HEK293T (cell line): ENCODE measurements at places on chromosomes 12 and 14.

- DNase-seq, result no peak
Observed at GRCh38 chr14:52003324-52003723, 14.0 kb downstream of the RTRAF start.

DNA sequence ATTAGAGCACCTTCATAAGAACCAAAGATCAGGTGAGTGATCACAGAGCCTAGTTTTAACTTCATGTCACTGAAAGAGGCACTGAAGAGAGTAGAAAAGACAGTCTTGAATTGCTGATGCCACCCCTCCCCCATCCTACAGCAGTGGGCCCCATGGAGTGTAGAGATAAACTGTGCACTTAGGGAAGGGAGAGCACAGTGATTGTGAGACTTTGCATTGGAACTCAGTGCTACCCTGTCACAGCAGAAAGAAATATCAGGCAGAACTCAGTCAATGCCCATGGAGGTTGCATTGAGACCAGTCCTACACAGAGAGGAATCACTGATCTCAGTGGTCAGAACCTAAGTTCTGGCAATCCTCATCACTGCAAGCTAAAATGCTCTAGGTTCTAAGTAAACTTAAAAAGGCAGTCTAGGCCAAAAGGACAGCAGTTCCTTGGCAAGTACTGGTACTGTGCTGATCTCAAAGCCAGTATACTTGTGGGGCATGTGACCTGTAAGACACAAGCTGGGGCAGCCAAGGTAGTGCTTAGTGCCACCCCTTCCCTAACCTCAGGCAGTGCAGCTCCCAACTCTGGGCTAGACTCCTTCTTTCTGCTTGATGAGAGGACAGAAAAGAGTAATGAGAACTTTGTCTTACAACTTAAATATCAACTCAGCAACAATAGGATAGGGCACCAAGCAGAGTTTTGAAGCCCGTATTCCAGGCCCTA, 94.1 kb downstream of the FSCB start:
- no peak for DNase-seq

DNA sequence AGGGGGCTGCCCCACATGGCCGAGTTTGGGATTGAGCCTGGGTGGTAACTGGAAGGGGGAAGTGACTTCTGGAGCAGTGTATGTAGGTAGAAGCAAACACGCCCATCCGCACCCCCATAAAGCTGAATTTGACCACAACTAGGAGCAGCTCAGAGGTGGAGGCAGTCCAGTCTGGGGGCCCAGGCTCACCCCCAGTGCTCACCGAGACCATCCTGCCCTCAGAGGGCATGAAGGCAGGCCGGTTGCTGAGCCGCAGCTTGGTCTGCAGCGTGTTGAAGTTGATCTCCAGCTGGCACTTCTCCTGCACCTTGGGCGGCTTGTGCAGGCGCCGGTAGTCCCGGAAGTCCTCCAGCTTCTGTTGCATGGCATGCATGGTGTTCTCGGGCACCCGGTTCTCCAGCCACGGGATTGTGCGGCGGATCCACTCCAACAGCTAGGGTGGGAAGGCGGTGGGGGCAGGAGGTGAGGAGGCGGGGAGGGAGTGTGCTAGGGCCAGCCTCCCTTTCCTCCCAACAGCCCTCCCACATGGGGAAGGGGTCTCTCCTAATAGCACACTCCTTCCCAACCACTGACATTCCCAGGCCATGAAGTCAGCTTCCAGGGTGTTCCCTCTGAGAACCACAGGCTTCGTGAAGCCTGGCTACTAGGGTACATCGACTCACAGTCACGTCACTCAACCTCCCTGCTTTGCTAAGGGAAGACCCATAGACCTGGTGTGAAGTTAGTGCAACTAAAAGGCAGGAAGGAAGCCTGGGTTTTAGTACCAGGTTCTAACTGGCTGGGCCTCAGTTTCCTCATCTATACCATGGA, 87.0 kb downstream of the ACTN1 start:
- no peak for DNase-seq

DNA sequence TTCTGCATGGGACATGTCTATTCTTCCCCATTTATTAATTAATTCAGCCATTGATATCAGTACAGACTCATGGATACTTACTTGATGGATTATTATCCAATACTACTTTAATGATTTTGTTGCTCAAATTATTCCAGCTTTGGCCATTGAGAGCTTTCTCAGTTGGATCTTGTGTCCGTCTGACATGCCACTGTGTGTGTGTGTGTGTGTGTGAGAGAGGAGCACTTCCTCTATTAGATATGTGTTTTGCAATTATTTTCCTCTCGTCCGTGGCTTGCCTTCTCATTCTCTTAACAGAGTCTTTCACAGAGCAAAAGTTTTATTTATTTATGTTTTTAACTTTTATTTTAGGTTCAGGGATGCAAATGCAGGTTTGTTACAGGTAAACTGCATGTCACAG, 194.2 kb downstream of the ADGRD1 start:
- no peak for DNase-seq

DNA sequence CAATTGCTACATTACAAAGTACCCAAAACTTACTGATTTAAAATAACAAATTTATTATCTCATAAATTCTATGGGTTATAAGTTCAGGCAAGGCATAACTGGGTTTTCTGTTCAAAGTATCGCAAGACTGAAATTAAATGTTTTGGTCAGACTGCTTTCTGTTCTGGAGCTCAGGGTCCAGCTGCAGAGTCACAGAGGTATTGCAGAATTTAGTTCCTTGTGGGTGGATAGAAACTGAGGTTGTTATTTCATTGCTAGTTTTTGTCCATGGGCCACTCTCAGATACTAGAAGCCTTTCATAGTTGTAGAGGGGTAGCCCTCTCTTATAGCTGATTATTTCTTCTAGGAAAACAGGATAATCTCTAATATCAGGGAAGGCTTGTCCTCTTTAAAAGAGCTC, 467.9 kb downstream of the TRHDE start:
- no peak for DNase-seq

DNA sequence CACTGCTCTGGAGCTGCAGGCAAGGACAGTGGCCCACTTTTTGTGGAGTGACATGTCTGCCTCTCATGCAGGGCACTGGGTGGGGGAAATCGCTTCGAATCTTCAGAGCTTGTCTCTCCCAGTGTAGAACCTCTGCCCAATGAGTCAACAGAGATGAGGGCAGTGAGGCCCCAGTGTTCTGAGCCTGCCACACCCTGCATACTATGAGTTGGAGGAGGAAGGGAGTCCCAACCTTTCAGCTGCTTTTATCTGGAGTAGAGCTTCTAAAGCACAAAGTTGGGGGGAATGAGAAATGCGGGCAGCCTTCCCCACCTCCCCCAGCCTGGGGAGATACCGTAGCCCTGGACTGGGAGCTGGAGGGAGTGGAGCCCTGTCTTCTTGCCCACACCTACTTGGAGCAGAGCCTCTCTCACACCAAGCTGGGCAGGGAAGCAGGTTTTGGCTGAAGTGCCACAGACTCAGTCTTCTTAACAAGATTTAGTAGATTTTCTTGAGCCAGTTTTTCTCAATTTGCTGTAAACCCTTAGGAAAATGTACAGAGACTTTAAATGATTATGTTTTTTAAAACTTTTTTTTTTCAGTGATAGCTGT, 159.1 kb downstream of the ADGRD1 start:
- DNase-seq, result no peak

GRCh38 chr12:105698075-105698474, 367.6 kb downstream of the C12orf75 start:
- DNase-seq, result no peak

- no peak for DNase-seq
Observed at GRCh38 chr12:53014709-53015108, 8.5 kb downstream of the EIF4B start.

DNA sequence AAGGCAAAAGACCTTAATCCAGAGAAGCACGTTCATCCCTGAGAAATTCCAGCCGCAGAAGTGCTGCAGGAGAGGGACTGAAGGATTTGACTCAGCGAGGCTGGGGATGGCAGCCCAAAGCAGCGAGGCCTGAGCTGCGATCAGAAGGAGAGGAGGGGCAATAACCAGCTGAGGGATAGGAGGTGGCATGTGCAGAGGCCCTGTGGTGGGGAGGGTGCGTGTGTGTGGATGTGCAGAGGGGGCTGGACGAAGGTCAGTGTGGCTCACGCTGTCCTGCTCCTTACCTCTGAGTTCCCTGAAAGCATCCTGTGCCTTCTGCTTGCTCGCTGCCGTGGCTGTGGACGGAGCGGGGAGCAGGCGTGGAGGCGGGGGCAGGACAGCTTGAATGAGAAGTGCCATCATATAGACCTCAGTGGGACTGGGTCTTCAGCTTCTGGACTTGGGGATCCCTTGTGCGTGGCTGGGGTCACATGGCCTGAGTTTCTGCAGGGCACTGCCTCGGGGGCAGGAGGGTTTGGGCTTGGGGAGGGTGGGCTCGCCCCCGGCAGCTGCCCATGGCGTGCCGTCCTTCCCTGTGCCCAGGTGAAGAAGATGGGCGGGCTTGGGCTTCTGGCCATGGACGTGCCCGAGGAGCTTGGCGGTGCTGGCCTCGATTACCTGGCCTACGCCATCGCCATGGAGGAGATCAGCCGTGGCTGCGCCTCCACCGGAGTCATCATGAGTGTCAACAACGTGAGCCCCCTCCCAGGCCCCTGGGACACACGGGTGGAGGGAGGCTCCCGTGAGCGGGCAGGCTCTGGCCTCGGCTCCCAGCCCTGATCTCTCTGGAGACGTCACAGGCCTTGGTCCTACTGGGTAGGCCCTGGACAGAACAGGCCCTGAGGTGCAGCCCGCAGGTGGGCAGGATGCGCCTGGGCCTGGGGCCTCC, 11.0 kb downstream of the ACADS start:
- DNase-seq, result no peak
